ENCODE measurements at places on chromosomes 4 and X.

DNA sequence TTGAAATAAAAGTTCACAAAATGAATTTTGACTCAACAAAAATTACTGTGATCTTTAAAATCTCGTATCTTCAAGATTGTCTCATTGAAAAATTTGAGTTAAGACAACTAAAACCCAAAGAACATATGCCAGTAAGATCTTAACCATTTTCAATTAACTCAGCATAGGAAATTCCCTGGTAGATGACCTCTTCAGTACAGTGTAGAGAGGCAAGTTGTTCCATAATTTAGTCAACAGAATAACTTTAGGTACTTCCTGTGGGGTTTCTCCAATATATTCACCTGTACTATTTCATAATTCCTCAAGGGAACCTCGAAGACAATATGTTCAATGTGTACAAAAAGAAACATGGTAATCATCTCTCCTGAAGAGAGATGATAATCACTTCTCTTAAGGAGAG is 145.3 kb downstream of the COL25A1 start:
- no peak for DNase-seq

- DNase-seq = no peak
Measured at GRCh38 chr4:14294611-14295010, 667.1 kb upstream of the BOD1L1 start.

DNA sequence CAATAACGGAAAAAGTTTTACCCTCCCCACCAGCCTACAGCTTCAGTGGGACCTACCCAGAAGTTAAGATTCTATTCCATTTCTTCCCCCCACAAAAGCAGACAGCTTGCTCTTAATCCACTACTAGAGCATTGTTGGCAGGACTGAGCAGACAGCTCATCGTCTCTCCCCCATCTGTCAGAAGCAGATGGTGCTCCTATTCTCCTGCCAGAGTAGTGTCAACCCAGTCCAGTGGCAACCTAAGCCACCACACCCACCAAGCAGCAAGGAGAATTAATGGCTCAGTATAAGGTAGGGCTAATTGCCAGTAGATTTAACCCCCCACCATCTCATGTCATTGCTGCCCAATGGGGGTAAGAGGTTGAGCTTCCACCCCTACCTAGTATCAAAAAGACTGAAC is 62.0 kb downstream of the AWAT2 start:
- DNase-seq = no peak

DNA sequence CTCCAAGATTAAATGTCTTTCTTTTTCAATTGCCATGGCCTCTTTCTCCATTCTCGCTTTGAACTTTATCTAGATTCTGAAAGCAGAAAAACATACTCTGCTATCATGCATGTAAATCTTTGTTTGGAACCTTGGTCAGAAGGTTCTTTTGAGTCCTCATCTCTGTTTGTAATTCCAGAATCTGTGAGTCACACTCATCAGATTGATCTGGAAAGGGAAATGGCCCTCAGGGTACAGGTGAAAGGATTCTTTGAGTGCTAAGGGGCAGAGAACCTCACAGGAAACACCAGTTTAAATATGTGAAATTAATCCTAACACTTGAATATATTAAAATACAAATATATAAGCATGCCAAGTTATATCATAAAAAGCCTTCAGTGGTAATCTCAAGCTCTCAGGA is 211.0 kb upstream of the ADGRL3 start:
- DNase-seq = no peak

GRCh38 chrX:134711135-134711921 is 53.1 kb upstream of the PLAC1 start:
- no peak for DNase-seq

- no peak for DNase-seq
Measured at GRCh38 chrX:102979536-102979935, 42.5 kb downstream of the RAB40AL start.

- DNase-seq = no peak
Measured at GRCh38 chr4:15689540-15689939, 7.9 kb downstream of the FAM200B start.

DNA sequence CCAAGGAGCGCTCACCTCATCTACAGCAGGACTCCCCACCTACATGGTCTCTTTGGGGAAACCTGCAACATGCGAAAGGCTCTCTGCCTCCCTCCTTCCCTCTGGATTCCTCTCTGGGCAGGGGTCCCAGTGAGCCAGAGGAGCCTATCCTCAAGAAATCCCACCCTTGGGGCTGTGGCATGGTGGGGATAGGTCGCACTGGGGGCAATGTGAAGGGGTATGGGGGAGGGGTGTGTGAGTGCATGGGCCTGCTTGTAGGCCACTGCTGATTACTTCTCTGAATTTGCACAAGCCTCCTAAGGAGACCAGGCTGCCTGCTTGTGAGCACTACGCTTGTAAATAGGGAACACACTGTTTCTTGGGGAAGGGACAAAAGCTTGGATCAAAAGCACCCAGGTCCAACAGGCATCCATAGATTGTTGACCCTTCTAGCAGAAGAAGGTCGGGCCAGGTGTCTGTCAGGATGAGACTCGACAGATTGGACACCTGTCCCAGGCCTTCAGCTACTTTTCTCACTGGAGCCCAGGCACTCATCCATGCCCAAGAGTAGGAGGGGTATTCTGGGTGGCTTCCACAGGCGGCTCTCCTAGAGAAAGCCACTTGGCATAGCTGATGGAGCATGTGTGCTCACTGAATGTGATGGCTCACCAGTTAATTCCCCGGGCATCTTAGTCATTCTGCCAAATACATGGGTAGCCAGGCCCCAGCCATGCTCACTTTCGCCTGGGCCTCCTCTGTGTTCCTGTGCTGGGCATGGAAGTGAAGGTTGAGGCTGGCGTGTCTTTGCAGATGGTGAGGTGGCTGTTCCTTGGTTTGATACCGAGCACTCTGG is 75.0 kb downstream of the NBDY start:
- DNase-seq = peak; percentile 27

- DNase-seq = no peak
Measured at GRCh38 chr4:22625311-22625710, 67.4 kb upstream of the GBA3 start.

DNA sequence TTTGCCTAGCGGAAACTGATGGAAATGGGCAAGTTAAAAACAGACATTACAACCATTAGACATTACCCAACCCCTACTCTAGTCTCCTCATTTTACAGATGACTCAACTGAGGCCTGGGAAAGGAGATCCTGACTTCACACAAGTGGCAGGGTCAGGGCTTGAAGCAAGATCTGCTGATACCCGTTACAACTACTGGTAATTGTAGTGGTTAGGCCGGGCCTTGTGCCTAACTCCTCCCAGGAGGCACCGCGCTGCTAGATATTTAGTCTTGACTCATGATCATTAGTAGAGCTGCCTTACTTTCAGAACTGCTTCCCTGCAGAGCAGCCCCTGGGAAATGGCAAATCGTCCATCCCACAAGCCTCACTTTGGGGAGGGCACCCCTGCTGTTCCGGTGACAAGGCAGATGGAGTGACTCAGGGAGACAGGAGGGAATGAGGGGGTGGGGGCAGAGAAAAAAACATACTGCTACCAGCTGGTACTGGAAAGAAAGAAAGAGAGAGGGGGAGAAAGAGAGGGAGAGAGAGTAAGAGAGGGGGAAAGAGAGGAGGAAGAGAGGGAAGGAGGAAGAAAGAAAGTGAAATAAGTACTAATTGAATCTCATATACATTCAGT is 12.2 kb downstream of the ARHGEF6 start:
- peak; percentile 62 for DNase-seq

DNA sequence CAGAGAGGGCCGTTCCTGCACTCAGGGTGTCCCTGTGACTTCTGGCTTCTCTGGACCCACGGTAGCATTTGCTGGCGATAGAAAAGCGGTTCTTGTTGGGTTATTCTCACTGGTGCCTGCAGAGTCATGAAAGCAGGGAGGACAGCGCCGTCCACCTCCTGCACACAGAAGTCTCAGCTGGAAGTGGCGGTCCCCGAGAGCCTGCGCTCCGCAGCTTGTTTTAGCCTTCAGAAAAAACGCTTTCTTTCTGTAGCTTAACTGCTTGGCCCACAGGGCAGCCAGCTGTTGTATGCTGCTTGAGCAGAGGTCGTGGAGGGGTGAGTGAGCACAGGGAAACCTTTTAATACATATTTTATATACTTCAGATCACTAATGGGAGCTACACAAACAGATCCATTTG is 400.7 kb upstream of the FAT1 start:
- DNase-seq = no peak

DNA sequence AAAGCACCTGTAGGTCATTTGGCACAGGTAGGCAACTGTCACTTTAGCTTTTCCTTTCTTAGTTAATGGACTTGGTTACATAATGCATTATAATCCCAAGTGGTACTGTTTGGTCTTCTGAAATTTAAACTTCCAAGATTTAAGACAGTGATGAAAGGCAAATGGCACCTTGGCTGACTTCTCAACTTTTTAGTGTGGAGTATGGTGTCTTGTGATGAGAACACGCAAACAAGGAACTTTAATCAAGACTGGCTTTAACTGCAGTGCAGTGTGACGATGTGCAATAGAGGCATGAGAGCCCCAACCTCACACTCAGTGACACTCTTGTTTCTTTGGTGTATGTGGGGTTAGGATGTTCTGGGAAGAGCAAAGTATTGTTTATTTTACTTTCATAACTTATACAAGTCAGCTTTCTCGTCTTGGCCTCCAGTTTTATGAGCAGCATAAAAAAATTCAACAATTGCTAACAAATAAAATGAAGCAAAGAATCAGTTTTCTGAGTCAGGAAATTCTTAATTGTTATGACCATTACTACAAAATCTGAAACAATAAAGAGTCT is 171.9 kb downstream of the MAD2L1 start:
- DNase-seq = no peak

GRCh38 chr4:88659055-88659889 is 38.4 kb downstream of the NAP1L5 start:
- peak; percentile 43 for DNase-seq

- DNase-seq = no peak
Measured at GRCh38 chrX:1391370-1391706, 575 bp downstream of the SLC25A6 start.

DNA sequence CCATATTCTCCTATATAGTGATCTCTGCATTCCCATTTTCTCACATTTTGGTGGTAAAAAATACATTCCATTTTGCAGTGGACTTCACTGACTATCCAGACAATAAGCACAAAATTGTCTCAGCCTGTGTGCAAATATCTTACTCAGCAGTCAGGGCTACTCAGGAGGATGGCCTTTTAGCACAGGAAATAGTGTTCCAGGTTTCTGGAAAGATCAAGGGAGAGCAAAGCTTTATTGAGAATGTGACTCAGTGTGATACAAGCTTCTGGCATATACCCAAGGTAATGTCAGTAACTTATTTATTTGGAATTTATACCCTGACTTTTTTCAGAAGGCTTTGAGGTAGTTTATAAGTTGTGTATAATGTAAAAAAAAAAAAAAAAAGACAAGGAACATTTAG is 233.4 kb downstream of the TEX13A start:
- DNase-seq = no peak

- no peak for DNase-seq
Measured at GRCh38 chrX:43679778-43680177, 23.7 kb downstream of the MAOA start.
